ENCODE measurements at places on chromosomes 6 and 20.

DNA sequence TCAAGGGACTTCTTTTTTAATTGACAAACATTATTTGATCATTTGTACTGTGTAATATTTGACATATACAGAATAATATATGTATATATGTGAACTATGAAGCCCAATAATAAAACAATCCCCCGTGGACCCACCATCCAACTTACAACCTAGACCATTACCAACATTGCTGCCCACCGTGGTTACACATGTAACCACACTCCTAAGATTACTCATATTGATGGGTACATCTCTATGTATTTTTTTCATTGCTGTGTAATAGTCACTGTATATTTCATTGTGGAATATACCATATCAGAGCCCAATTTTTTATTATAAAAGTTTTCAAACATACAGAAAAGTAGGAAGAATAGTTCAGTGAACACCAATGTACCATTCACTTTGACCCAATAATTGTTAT lies 94.3 kb downstream of the RTN4IP1 start:
- DNase-seq = no peak

GRCh38 chr6:84762220-84763002 lies 2.0 kb downstream of the TBX18 start:
- DNase-seq = peak; percentile 47

DNA sequence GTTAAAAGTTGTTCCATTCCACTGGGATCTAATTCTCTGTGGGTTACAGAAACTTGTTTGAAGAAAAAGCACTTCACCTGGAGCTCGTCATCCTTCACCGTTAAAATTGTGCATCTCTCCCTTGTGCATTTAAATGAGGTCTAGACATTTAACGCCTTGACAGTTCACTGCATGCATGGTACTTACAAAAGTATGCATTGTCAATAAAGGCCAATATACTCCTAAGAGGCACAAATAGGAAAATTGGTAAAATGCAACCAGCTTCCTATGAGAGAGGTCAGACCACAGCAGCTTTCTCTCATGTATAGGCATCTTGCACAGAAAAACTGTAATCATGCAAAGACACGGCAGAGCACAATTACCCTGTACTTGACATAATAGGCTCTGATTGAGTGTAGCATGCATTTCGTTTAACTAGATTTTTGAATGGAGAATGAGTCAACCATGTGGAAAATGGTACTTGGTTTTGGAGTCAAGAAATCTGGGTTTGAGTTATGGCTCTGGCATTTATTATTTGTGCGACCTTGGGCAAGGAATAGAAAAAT lies 378.5 kb downstream of the RFPL4B start:
- DNase-seq = no peak

GRCh38 chr6:104729433-104729832 lies 130.3 kb downstream of the HACE1 start:
- DNase-seq = no peak

Data from Calu3 (cell line).